Vagina (tissue), 2 donors: ENCODE measurements at places on chromosomes 12 and 14.

GRCh38 chr12:24078318-24078765 lies 128.9 kb upstream of the SOX5 start:
- DNase-seq, result no peak

DNA sequence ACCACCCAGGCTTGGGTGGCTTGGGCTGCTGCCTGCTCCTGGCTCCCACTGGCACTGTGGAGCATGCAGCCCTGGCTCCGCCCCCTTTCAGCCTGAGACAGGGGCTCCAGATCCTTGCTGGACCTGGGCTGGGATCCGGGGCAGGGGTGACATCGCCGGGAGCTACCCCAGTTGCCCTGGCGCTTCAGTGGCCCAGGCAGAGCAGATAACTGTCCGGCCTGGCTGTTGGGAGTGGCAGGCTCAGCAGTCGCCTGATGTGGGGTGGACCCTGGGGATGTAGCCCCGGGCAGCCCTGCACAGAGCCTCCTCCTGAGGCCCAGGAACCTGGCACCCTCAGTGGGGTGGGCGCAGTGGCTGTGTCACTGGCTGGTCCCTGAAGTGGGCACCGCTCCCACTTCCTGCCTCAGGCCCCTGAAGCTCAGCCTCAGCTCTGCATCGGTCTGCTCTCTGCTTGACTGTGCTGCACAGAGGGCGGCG lies 57.9 kb downstream of the FUT8 start:
- no peak for DNase-seq

DNA sequence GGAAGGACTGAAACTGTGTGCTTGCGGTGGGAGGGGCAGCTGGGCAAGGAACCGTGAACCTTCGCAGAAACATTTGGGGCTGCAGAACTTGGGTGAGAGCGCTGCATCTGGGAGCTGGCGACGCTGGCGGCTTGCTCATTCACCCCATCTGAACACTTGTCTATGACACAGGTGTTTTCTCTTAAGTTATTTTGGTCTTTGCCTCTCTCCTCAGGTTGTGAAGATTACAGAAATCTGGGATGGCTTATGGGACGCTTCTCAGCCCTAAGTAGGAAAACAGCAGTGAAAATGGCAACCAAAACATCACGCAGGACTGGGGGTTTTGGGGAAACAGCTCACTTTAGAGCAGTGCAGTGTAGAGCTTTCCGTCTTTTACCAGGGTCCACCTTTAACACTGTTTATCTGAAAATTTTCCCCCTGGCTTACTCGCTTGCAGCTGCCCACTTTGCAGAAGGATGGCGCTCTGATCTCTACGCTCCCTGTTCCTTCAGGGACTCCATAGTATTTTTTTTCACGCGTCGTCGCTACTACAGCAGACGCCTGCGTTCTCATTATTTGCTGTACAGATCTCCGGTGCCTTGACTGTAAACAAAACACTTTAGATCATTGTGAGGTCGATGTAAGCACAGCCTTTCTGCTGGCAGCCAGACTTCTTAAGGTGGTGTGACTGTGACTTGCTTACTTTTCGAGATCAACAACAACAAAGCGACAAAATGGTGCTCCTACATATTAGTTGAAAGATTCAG lies 2.7 kb upstream of the CDKN1B start:
- DNase-seq, result no peak

DNA sequence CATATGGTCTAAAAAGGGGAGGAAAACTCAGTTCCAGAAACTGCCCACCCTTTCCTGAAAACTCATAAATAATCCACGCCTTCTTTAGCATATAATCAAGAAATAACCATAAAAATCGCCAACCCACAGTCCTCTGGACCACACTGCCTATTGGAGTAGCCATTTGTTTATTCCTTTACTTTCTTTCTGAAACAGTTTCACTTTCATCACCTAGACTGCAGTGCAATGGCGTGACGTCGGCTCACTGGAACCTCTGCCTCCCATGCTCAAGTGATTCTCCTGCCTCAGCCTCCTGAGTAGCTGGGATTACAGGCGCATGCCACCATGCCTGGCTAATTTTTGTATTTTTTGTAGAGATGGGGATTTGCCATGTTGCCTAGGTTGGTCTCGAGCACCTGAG lies 44.2 kb downstream of the CLMN start:
- DNase-seq, result no peak

DNA sequence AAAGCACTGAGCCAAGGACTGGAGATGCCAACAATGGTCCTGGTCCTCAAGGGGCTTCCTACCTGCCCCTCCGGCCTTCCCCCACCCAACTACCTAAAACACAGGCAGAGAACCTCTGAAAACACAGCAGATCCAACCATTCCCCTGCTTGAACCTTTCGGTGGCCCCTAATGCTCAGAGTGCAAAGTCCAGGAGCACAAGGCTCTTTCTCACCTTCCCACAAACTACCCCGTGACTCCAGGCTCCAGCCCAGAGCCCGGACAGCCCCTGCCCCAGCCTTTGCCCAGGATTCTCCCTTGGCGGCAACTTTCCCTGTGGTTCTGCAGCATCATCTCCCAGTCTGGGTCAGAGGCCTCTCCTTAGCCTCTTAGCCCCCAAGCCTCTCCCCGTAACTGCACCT lies 1.6 kb upstream of the CD9 start:
- no peak for DNase-seq

DNA sequence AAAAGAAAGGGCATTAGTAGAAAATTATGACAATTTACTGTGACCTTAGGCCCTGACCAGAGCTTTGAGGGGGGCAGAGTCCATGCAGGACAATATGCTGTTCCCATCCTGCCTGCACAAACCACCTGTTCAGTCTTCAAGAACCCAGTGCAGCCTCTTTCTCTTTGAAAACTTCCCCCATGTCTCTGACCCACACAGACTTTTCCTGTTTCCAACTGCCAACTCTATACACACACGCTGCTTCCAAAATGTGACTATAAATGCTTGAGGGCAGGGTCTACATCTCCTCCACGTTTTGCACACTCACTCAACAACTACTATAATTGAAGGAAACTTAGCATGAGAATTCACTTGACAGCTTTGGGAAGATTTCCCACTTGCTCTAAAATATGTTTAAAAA lies 36.6 kb upstream of the SYCP3 start:
- no peak for DNase-seq

DNA sequence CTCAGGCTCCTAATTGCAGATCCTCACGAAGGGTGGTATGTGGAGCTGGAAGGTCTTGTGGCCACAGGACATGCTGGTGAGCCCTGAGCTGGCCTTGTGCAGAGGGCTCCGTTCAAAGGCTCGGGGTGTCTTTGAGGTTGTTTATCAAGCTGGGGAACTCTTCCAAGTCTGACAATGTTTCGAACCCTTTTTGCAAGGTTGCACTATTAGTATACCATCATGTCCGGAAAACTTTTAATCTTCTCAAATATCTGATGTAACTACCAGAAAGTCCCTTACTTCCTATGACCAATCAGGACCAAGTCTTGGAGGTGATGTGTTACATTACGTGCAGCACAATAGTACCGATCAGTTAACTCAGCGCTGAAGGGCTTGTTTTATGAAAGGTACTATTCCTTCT lies 21.5 kb downstream of the UBR7 start:
- DNase-seq, result no peak

GRCh38 chr12:64461634-64462414 lies 9.9 kb downstream of the TBK1 start:
- no peak for DNase-seq

GRCh38 chr12:25013061-25013460 lies 64.2 kb upstream of the BCAT1 start:
- no peak for DNase-seq

GRCh38 chr14:33551963-33552362 lies 398.9 kb downstream of the EGLN3 start:
- no peak for DNase-seq

DNA sequence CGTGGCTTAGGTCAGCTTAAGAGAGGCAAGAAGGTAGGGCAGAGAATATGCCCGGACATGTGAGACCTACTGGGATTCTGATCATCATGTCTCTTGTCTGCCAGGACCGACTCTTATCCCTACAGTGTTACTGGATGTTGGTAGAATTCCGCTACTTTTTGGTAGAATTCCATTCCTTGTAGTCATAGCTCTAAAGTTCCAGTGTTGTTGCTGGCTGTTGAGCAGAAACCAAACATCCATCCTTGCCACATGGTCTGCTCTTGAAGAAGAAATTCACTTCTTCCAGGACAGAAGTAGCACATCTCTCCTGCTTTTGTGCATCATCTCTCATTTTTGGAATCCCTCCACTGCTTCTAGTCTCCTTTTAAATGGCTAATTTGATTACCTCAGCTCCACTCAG lies 453.7 kb downstream of the RPL10L start:
- DNase-seq, result no peak

GRCh38 chr12:77537663-77538062 lies 293.0 kb upstream of the NAV3 start:
- no peak for DNase-seq

- DNase-seq, result no peak
Observed at GRCh38 chr12:124151583-124151982, 143.3 kb upstream of the RFLNA start.

GRCh38 chr12:121383601-121384021 lies 16.3 kb upstream of the RNF34 start:
- DNase-seq, result no peak

DNA sequence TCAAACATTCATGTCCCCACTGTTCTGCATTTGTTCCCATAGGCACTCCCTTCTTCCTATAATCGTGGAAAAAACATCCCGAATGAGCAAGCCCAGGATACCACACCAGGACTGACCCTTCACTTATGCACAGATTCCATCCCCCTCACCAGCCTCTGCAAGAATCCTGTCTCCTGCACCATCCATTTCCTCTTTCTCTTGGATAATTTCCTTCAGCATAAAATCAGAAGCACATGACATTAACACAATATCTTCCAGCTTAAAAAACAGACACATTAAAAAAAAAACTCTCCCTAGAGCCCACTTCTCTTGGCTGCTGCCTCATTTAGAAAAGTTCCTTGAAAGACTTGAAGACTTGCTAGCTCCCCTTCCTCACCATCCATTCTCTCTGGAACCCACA lies 120.9 kb upstream of the CPSF6 start:
- DNase-seq, result no peak

- no peak for DNase-seq
Observed at GRCh38 chr12:109892165-109892715, 7.8 kb upstream of the TCHP start.

DNA sequence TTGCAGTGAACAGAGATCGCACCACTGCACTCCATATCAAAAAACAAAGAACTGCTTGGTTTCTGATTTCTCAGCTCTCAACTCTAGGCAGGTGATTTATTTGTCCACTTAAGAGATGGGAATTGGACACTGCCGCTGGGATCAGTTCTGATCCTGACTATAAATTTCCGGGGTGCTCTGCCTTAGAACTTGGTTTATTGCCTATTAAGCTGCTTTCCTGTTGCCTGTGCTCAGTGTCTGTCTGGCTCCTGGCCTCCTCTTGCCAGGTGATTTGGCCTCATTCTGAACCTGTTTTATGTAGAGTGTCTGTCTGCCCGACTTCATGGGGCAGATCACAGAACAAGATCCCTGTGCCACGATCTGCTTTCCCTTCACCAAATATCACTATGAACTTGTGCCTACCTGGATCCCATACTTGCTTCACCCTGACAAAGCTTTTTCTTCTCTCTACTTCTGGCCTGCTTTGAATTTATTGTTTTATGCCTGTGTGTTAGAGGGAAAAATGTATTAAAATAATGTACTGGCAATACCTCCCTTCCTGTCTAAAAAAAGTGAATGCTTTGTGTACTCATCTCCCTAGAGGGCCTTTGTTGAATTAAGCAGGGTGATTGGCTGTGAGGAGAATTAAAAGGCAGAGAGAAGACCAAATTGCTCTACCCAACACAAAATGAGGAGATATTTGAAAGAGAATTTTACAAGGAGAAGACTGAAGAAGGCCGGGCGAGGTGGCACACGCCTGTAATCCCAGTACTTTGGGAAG lies 27.6 kb downstream of the CDKN1B start:
- no peak for DNase-seq

DNA sequence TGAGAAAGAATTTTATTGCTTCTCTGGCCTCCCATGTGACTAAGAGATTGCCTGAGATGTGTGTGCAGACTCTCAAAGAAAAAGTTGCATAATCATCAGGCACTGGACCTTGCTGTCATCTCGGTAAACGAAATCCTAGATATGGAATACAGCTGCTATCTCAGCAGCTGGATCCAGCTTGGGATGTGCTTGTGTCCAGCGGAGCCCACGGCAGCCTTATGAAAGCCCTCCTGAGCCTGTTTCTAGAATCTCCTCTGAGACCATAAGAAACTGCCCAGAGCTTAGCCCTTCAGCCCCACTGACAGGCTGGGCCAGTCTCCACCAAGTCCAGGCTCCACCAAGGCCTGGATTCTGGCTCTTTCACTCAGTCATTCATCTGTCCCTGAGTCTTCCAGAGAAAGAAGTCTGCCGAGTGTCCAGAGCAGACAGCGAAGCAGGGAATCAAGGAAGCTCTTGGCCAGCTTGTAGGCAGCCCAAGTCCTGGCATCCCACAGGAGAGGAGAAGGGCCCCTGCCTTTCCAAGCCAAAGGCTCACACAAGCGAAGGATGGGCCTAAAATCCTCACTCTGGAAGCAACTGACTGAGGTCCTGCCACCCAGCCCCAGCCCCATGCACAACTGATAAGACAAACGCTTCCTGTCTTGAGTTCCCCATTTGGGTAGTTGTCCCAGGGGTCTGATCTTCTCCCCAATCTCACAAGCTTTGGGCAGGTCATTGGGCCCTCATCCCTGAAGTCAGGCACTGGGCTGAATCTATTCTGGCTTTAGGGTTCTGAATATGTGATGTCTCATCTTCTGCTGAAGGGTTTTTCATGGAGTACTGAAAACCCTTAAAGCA lies 97.8 kb downstream of the SEC23A start:
- no peak for DNase-seq

GRCh38 chr12:110373425-110373824 lies 30.1 kb downstream of the ANAPC7 start:
- DNase-seq, result peak; percentile 67

- no peak for DNase-seq
Observed at GRCh38 chr14:102077382-102077709, 9.5 kb downstream of the HSP90AA1 start.

- no peak for DNase-seq
Observed at GRCh38 chr12:95225645-95226212, 8.1 kb downstream of the VEZT start.

GRCh38 chr12:111937429-111937828 lies 75.5 kb downstream of the TMEM116 start:
- no peak for DNase-seq
